Non-pigmented ciliary epithelial cell (primary cell): ENCODE measurements at places on chromosomes 2 and 18.

GRCh38 chr2:101967826-101968513, 23.8 kb upstream of the IL1R2 start:
- no peak for DNase-seq

- no peak for DNase-seq
Observed at GRCh38 chr2:174600349-174600748, 2.7 kb upstream of the WIPF1 start.

DNA sequence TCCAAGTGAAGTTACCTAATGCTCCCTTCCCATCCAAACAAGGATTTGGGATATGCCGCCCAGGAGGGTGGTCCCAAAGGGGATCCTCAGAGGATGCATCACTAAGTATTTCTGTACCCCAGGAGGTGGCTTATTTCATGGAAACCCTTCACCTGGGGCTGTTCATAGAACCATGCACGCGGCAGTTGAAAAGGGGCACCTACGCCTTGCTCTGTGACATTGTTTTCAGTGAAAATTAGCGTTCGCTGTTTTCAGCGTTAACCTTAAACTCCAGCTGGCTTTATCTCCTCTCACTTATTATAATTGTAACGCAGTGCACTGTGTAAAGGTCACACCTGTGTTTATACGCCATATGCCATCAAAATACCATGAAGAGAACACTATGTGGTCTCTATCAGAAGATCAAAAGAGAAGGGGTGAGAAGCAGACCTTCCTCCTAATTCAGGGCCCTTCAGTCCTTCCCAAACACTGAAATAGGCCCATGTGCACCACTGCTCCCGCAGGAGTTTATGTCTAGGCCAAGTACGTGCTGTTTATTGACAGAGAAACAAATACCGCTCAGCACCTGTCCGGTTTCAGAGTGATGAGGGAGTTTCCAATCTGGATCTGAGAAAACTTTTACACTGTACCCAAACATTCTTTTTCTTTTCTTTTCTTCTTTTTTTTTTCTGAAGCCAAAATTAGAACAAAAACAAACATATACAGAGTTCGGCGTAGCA, 162.1 kb downstream of the BCL2 start:
- no peak for DNase-seq

- no peak for DNase-seq
Observed at GRCh38 chr2:207624185-207625013, 795 bp downstream of the METTL21A start.

DNA sequence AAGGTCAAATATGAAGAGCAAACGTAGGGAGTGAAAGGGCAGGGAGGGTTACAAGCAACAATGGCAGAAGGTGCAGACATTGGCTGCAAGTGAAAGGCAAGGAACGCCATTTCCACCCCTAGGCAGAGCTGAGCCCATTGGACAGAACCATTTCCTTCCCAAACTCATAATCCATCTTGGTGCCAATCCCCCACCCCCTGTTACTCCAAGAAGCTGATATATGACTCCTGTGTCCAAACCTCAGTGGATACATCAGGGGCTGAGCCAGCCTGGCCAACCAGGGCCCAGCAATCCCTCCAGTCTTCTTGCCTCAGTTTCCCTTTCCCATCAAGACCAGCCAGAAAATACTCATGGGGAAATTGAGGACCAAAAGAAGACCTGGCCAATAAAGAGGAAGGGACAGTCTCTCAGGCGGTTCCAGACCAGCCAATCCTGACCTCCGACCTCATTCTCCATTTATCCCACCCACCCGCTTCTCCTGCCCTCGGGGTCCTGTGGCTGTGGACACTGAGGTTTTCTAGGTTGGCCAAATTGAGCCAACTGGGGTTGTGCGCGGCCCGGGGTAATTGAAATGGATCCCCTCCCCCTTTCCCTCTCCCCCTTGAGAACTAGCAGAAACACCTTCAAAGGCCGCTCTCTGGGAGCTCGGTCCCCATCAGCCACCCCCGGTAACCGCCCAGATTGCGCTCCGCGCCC, 24.8 kb downstream of the TNS1 start:
- DNase-seq: no peak

DNA sequence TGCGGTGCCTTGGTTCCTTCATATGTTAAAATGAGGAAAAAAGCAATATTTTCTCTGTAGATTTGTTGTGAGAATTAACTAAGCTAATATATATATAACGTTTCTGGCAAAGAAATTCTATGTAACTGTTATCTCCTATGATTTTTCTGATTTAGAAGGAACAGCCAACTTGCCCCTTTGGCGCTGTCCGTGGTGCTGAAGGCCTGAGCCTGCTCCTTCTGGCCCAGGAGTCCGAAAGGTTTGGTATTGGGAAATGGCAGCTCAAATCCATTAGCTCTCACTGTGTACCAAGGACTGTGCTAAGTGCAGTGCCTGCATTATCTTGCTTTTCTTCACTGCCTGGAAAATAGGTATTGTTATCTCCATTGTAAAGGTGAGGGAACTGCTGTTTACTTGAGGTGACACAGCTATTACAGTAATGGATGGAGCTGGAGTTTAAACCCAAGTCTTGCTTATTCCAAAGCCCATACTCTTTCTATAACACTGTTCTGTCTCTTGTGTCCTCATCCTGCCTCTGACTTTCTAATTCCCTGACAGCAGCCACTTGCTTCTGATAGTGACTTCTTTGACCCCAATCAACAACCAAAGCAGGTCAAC, 52.2 kb downstream of the C1QL2 start:
- no peak for DNase-seq

- DNase-seq: no peak
Observed at GRCh38 chr2:173161040-173161439, 85.4 kb downstream of the MAP3K20 start.

- no peak for DNase-seq
Observed at GRCh38 chr2:213065583-213066442, 85.6 kb downstream of the IKZF2 start.

DNA sequence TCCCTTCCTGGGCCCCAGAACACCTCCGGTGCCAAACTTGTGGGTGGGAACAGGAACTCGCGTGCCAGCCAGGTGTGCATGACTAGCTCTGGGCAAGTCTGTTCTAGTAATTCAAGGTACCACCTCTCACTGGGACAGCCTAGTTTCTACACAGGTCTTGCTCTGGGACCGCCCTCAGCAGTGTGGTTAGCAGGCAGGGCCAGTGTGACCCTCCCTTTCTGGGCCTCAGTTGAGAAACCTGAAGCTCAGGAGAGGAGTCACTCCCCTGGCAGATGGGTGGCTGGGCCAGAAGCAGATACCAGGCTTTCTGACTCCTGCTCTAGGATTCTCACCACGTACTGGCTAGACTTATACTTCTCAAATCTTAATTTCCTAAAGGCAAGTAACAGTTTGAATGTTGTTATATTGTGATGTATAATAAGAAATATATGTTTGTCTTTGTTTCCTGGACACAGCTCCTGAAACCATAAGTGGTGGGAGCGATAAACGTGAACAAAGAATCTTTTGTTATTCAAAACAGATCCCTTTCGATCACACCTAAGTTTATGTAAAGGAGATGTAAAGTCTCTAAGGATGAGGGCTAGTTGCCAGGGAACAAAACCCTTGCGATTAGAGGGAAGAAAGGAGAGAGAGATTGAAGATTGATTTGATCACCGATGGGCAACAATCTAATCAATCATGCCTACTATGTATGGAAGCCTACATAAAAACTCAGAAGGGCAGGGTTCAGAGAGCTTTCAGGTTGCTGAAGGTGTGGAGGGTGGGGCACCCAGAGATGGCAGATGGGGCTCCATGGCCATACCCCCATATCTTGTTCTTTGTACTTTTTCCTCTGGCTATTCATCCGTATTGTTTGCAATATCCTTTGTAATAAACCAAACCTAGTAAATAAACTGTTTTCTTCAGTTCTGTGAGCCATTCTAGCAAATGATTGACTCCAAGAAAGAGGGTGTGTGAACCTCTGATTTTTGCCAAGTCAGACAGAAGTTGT, 952 bp upstream of the UGT1A6 start:
- no peak for DNase-seq

DNA sequence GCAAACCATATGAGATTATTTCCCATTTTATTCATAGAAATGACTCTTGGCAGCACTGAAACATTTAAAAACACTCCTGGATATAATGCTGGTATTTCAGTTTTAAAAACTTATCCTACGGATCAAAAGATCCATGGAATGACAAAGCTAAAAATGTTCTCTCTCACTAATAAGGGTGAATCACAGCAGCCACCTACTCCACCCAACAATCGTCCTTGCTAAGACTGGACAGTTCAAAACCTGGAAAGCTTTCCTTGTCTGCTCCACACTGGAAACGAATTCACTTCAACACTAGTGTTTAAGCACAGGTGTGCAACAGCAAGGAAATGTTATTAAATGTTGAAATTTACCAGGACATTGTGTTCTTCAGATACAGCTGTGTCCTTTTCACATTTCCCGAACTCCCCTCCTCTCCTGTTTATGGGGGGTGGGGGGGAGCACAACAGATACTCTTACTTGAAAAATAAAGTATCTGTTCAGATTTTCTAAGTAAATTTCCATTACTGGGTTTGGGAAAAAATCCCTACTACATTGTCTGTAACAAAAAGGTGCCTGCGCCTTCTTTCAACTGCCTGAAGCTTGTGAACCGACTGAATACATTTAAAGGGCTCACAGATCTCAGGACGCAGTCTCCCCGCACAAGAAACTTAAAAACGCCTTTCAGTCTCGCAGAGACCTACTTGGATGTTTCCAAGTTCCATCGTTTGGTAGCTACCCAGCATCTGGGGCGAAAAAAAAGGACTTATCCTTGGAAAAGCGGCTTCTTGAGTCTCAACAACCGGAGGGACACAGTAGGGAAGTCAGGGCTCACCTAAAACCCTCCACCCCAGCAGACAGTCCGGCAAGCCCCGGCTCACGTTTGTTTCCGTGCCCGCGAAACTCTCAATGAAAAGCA, 1.3 kb downstream of the YWHAQ start:
- DNase-seq: no peak

DNA sequence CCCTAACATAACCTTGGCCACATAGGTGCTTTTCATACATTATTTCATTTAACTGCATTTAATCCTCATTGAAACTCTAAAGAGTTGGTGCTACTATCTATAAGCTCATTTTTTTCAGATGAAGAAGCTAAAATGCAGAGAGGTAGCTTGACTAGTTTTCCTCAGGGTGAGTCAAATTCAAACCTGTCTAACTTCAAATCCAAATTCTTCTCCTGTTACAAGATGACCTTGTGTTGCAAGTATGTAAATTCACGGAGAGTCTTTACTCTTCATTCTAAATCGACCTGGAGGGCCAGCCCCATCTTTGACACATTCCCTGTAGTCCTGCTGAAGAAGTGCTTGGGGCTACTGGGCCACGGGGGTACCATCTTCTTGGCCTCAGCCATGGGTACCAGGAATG, 8.2 kb upstream of the SETBP1 start:
- DNase-seq: no peak

GRCh38 chr18:7607540-7608173, 40.5 kb downstream of the PTPRM start:
- no peak for DNase-seq

DNA sequence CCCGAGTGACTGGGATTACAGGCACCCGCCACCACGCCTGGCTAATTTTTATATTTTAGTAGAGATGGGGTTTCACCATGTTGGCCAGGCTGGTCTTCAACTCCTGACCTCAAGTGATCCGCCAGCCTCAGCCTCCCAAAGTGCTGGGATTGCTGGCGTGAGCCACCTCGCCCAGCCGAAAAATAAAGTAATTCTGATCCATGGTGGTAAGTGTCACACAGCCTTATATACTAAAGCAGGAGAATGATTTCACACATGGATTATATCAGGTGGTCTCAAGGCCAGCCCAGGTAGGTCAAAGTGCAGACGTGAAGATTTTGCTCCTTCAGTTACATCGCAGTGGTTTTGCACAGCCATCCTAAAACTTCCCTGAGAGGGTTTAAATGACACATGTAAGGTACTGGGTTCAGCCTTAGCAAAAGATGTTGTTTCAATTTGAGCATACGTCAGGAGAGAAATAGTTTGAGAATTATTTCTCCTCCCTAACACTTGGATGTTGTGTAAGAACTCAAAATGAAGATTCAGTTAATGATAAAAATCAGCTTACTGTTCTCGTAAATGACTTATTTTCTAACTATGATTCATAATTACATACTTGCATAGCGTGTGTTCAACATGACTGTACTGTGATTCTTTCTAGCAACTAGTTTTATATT, 93.0 kb upstream of the SLC39A10 start:
- DNase-seq: peak; percentile 52

DNA sequence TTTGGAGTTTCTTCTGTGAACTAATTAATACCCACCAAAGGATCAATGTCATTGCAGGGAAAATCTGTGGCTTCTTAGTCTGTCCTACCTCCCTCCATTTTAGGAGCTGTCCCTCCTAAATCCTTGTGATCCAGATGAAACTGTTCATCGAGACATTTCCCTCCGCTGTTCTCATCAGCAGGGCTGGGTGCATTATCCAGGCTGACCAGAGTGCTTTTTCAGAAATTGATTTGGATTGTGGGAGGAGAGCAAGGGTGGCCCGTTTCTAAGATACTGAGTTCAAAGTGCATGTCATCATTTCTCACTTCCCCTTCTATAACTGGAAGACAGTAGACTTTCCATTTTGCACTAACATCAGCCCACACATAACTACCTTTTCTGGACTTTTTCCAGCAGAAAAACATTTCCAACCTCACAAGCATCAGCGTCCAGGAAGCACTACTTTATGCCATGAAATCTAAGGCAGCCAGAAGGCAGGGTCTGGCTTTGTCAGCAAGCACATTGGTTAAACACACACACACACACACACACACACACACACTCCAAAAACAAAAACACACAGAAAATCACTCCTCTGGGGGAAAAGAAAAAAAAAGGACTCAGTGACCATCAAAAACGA, 94.1 kb downstream of the ANKRD44 start:
- DNase-seq: no peak

GRCh38 chr2:22037274-22037673, 913.5 kb downstream of the TDRD15 start:
- no peak for DNase-seq

DNA sequence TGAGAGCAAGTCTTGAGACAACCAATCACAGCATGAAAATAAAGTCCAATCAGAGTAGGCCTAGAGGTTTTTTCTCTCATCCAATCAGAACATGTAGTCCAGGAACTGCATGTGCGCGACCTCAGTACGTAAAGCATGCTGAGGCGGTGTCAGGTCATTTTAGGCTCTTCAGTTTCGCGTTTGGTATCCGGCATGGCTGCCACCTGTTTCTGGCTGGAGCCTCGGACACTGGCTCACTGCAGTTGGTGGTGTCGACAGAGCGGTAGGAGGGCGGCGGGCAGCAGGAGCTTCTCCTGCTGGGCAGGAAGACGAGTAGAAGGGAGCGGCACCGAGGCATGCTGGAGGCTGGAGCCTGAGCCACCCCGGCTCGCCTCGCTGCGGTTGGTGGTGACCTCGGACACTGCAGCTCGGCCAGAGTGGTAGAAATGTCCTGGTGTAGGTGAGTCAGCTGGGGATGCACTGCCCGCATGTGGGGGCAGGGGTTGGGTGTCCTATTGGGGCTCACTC, 15.8 kb downstream of the CCDC74A start:
- DNase-seq: no peak

GRCh38 chr2:64263315-64263714, 119.1 kb upstream of the PELI1 start:
- peak; percentile 76 for DNase-seq

- no peak for DNase-seq
Observed at GRCh38 chr2:143402451-143402850, 273.2 kb downstream of the ARHGAP15 start.

- DNase-seq: no peak
Observed at GRCh38 chr2:17270894-17271293, 247.3 kb downstream of the RAD51AP2 start.

- no peak for DNase-seq
Observed at GRCh38 chr18:58590839-58591238, 38.1 kb downstream of the ALPK2 start.

GRCh38 chr2:40466332-40466906, 14.5 kb upstream of the SLC8A1 start:
- no peak for DNase-seq
